Stimulated activated CD8-positive, alpha-beta memory T cell treated with anti-CD3 and anti-CD28 coated beads, Interleukin-7, amount 100 ng/mL, for 4 hours (primary cell): ENCODE measurements at places on chromosomes 1 and 21.

GRCh38 chr21:38798481-38798882, 7.2 kb upstream of the ETS2 start:
- DNase-seq = no peak

- no peak for DNase-seq
Measured at GRCh38 chr1:230863449-230863848, 4.9 kb downstream of the C1orf198 start.

GRCh38 chr1:116414364-116414763, 41.3 kb downstream of the ATP1A1 start:
- DNase-seq = no peak

- DNase-seq = no peak
Measured at GRCh38 chr1:76038287-76039004, 36.1 kb upstream of the ST6GALNAC3 start.

GRCh38 chr1:118158924-118159323, 26.1 kb downstream of the SPAG17 start:
- DNase-seq = no peak

DNA sequence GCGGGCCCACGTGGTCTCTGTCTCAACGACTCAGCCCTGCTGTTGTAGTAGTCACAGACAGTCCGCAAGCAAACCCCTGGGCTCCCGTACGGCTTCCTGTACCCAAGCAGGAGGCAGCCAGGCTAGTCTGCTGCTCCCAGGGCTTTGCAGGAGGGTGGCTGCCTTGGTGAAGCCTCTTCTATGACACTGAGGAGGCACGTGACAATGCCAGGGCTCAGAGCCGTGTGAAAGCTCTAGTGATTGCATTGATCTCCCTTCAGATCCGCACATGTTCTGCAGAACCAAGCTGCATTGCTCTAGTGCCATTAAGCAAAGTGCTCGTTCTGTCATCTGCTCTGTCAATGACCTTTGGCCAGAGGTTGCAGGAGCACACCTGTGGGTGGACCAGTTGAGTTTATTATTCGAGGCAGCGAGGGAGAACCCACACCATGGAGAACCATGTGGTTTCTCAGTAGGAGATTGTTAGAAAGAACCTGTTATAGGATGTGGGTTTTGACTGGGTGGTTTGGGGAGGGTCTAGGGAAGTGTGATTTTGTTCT, 18.0 kb downstream of the UMODL1 start:
- DNase-seq = no peak

- DNase-seq = no peak
Measured at GRCh38 chr1:234960722-234961455, 167.7 kb downstream of the TOMM20 start.

- no peak for DNase-seq
Measured at GRCh38 chr21:33861125-33861524, 54.5 kb downstream of the ATP5PO start.

- DNase-seq = no peak
Measured at GRCh38 chr1:4494558-4494957, 159.9 kb upstream of the AJAP1 start.

GRCh38 chr1:184152974-184153373, 101.4 kb downstream of the TSEN15 start:
- no peak for DNase-seq

- DNase-seq = no peak
Measured at GRCh38 chr1:227744668-227745067, 9.4 kb downstream of the SNAP47 start.

GRCh38 chr1:223233019-223233409, 90.0 kb upstream of the TLR5 start:
- DNase-seq = no peak

- DNase-seq = no peak
Measured at GRCh38 chr1:98331718-98332311, 329.7 kb upstream of the SNX7 start.

GRCh38 chr1:21700094-21700493, 30.9 kb upstream of the RAP1GAP start:
- no peak for DNase-seq

- no peak for DNase-seq
Measured at GRCh38 chr1:15449567-15449966, 7.0 kb upstream of the CELA2A start.

- DNase-seq = no peak
Measured at GRCh38 chr1:108856994-108857393, at the start of gene AKNAD1. Gene AKNAD1, minus strand, starts transcription at chr1:108857094. Its CDS starts 4,430 bp downstream, at chr1:108852664.

DNA sequence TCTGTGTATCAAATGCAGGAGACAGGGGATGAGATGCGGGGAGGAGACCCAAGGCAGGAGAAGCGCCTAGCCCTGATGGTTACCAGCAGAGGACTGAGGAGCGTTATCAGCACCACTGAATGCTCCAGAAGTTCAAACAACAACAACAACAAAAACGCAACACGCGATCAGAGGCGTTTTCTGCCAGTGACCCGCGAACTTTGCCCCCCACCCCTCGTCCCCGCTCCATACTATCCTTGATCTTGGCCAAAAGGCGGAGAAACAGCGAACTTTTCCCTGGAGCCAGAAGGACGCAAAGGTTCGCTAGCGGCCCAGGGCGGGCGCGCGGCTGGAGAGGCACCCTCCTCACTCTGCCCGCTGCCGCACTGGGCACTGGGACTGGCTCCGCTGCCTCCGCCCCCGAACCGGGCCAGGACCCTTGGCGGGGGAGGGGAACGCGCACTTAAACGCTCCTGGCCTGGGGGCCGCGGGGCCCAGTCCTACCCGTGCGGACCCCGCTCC, 699 bp downstream of the ECHDC2 start:
- no peak for DNase-seq

DNA sequence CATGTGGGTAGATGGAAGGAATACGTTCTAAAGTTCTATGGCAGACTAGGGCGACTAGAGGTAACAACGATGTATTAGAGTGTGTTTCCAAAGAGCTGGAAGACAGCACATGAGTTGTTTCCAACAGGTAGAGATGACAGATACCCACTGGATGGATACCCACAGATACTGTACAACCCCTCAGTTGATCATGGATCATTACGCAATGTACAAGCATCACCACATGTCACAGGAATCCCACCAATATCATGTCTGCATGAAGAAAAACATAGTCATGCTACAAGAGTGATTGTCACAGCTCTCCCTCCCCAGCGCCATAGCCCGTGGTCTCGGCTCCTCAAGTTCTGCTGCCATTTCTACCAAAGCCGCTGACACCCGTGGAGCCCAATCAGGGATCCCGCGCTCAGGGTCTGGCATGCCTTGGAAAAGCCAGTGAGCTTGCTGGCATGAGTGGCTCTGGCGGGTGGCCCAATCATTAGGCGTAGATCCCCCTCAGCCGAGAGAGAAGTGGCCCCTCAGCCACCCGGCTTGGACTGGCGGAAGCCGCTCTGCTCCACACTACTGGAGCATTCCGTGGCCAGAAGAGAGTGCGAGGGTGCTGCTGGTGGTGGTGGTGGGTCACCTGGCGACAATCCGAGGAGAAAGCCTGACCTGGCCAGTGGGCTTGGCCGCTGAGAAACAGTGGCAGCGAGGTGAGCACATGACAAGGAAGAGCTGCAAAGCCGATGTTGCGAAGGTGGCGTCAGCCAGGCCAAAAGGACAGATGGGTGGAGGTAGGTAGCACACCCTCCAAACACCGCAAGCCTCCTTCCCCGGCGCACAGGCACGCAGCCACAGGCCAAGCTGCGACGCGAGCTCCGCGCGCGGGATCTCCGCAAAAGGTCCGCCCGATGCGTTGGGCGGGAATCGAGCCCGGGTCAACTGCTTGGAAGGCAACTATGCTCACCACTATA, 65.7 kb upstream of the FCGR2A start:
- DNase-seq = no peak

DNA sequence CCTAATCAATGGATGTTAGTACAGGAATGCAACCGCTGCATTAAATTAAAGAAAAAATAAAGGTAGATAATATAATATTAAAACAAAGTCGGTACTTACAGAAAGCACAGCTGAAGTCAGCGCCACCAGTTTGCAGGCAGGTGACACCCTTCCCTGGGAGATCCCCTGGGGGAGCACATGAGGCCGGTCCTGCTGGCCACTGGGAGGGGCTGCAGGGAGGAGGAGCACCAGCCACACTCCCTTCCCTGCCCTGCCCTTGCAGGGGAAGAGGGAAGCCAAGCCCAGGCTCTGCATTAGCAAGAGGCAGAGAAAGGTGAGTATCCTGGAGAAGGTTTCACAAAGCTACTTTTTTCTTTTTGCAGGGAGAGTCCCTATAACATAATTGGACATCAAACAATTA, 507.0 kb downstream of the AJAP1 start:
- no peak for DNase-seq

- DNase-seq = no peak
Measured at GRCh38 chr1:161229896-161230295, 4.0 kb downstream of the TOMM40L start.

DNA sequence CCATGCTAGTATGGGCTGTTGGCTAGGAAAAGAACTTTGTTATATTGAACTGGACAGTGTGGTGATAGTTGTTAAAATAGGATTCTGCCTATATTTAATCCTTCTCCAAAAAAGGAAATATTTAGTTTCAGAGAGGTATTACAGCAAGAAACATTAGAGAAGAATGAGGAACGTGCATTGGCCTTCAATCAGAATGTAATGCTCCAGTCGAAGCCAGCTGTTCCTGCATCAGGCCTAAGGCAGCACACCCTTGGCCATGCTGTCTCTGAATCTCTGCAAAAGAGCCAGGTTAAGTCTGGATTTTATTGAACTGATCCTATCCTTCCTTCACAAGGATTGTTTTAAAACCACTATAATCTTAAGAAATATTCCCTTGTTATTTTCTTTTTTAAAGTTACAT, 35.3 kb upstream of the RALGPS2 start:
- no peak for DNase-seq

DNA sequence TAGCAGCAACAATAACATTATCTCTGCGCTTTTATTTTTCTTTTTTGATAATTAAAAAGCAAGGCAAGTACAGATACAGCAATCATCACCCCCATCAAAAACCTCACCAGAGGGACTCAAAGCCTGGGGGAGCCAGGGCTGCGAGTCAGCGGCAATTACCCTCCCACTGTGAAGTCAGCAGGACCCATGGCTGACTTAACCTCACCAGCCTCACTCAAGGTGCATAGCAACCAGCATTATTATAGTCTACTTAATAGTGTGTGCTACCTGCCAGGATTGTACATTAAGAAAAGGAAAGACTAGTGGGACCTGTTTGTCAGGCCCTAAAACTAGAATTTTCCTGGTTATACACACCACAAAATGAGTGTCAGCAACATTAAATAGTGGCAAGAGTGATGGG, 28.9 kb upstream of the SERBP1 start:
- no peak for DNase-seq

DNA sequence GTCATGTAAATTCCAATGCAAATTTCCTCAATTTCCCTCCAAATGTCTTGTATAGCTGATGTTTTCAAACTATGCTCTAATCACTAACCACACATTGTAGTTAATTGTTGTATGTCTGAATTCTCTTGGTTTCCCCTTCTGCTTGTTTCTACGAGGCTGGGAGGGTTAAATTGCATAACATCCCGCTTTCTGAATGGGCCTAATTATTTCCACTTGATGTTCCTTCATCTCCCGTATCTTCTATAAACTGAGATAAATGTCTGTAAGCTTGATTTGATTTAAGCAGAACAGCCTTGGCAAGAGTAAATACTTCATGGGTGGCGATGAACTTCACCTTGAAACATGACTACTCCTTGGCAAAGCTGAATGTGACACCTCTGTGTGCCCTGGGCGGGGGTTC, 72.2 kb downstream of the SERINC2 start:
- no peak for DNase-seq

- DNase-seq = no peak
Measured at GRCh38 chr1:1124786-1125642, 9.1 kb upstream of the C1orf159 start.

GRCh38 chr1:117860896-117861610, 68.4 kb downstream of the GDAP2 start:
- DNase-seq = no peak

DNA sequence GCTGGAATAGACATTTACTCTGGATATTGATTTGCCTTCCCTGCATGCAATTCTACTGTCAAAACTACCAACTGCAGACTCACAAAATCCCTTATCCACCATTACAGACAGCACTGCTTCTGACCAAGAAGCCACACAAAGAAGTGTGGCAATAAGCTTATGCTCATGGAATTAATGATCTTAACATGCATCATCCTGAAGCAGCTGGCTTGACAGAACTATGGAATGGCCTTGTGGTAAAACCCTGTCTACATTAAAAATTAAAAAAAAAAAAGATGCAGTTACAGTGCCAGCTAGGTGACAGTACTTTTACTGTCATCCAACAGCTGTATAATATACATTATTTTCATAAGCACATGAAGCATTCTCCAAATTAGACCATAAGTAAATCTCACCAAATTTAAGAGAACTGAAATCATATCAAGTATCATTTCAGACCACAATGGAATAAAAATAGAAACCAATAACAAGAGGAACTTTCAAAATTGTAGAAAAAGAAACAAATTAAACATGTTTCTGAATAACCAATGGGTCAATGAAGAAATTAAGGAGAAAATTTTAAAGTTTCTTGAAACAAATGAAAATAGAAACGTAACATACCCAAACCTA, 70.7 kb downstream of the SCMH1 start:
- DNase-seq = no peak

- no peak for DNase-seq
Measured at GRCh38 chr1:214557952-214558735, 6.7 kb upstream of the PTPN14 start.

DNA sequence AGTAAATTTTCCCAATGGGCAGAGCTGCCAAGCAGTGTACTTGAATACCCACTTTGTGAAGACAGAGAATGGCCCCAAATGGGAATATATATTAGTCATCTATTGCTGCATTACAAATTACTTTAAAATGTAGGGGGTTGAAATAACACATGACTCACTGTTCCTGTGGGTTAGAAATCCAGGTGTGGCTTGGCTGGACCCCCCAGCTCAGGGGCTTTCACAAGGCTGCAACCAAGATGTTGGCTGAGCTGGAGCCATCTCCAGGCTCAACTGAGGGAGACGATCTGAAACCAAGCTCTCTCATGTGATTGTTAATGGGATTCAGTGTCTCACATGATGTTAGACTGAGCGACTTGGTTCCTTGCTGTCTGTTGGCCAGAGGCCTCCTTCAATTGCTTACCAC, 33.4 kb upstream of the ARHGAP29 start:
- DNase-seq = no peak

DNA sequence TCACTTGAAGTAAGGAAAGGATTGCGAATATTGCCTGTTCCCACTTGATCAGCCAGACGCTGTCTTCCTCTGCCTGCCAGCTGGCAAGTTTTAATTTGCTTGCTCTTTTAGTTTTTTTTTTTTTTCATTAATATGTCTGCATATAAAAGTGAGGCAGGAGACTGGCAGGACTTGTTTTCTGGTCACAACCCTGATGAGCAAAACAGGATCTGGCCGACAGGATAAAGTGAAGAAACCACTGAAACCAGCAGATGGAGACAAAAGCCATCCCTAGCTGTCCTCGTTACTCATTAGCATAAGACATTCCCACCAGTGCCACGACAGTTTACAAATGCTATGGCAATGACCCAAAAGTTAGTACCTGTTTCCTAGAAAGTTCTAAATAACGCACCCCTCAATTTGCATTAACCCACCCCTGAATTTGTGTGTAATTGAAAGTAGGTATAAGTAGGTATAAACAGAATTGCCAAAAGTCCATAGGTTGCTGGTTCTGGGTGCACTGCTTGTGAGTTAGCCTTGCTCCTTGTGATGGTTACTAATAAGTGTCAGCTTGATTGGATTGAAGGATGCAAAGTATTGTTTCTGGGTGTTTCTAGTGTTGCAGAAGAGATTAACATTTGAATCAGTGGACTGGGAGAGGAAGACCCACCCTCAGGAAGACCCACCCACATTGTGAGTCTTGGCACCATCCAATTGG, 60.8 kb downstream of the ZNF684 start:
- DNase-seq = no peak
